Osteocyte (in vitro differentiated cells): ENCODE measurements at places on chromosomes 5 and 9. TPM values are rescaled to one million over a fixed set of nuclear protein-coding genes. Genes with fewer than 3 reads are reported as not detected.

PLEKHG4B gene
- 3.8 and 4.5 TPM in 2 replicates for total RNA-seq

EQTN gene
- total RNA-seq: not detected in 2 replicates

DNA sequence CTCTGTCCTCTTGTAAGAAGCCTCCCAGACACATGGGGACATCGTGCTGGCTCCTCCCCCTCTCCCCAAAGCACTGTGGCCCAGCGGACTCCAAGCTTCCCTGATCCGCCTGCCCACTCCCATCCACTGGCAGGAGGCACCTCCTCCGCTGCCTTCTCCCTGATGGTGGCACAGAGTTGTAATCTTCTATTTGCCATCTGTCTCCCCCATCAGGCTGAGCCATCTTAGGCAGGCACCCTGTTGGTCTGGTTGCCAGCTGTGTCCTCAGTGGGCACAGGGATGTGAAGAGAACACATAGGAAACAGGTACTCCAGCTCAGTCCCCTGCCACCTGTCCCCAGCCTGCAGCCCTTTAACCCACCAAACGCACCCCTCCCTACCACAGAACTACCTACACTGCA is 5.4 kb upstream of the ZDHHC12 start:
- peaks cover 11% of the 10 kb centered on the region for H3K4me1 ChIP-seq
- peaks cover 4% of the 10 kb centered on the region for H3K36me3 ChIP-seq
- no peak for DNase-seq

GRCh38 chr9:115373710-115374045 is 255.7 kb upstream of the TNC start:
- no peak for DNase-seq
- H3K27me3 ChIP-seq: no peaks in the 10 kb centered on the region
- H3K4me3 ChIP-seq: no peak overlapping the region
- H3K36me3 ChIP-seq: no peaks in the 10 kb centered on the region
